Stimulated activated naive B cell treated with anti-CD40 and anti-IgM and Interleukin-4, amounts not matched to agents 10 μg/mL and 1 μg/mL and 100 μg/mL, for 72 hours (primary cell): ENCODE measurements at places on chromosomes 5 and 9.

GRCh38 chr5:172453206-172453985 lies 929 bp downstream of the SH3PXD2B start:
- no peaks in the 10 kb centered on the region for H3K36me3 ChIP-seq
- peaks cover 55% of the 10 kb centered on the region for H3K27me3 ChIP-seq
- H3K27ac ChIP-seq: peak overlapping the region; percentile 20
- H3K4me3 ChIP-seq: peak overlapping the region; percentile 79
- DNase-seq: no peak

DNA sequence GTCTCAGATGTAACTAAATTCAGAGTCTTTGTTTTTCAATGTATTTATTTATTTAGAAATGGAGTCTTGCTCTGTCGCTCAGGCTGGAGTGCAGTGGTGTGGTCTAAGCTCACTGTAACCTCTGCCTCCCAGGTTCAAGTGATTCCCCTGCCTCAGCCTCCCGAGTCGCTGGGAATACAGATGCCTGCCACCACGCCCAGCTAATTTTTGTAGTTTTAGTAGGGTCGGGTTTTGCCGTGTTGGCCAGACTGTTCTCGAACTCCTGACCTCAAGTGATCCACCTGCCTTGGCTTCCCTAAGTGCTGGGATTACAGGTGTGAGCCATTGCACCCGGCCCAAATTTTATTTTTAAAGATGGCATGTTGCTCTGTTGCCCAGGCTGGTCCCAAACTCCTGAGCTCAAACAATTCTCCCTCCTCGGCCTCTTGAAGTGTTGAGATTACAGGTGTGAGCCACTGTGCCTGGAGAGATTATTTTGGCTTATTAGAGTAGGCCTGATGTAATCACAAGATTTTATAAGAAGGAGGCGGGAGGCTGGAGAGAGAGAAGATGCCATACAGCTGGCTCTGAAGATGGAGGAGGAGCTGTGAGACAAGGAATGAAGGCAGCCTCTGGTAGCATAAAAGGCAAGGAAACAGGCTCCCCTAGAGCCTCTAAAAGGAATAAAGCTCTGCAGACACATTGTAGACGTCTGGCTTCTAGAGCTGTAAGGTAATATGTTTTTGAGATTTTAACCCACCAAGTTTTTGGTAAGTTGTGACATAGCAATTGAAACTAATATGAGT lies 12.9 kb upstream of the KLF9 start:
- H3K4me3 ChIP-seq: no peak overlapping the region
- no peak overlapping the region for H3K27ac ChIP-seq
- peaks cover 4% of the 10 kb centered on the region for H3K27me3 ChIP-seq
- DNase-seq: no peak
- H3K36me3 ChIP-seq: no peaks in the 10 kb centered on the region
- H3K4me1 ChIP-seq: peaks cover under 1% of the 10 kb centered on the region

DNA sequence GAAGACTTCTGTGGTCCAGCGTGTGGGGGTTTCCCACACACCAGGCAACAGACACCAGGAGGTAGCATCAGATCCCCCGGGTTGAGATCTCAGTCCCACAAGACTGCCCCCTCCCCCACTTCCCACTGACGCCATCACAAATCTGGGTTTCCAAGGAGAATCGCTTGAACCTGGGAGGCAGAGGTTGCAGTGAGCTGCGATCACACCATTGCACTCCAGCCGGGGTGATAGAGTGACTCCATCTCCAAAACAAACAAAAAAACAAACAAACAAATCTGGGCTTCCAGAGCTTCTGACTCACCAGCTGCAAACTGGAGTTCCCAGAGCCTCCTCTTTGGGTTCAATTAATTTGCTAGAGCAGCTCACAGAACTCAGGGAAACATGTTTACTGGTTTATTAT lies 4.7 kb upstream of the GBGT1 start:
- H3K27me3 ChIP-seq: peaks cover 28% of the 10 kb centered on the region
- peak overlapping the region; percentile 1 for H3K27ac ChIP-seq
- DNase-seq: no peak
- no peak overlapping the region for H3K4me3 ChIP-seq

DNA sequence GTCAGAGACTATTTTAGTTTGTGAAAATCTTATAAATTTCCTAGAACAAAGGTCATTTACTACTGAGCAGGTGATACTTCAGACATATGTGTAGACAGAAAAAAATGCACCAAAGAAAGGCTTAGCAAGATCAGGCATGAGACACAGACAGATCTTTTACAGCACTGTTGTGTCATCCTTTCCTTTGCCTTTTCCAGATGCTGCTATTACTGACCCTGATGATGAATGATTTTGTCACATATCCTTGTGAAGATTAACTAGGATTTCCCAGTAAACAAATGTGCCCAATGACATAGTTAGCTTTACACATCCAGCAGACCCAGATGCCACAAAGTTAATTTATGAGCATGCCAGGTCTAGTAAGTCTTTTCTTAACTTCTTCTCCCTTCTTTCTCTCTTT lies 68.2 kb downstream of the DMRTA1 start:
- no peaks in the 10 kb centered on the region for H3K36me3 ChIP-seq
- H3K27ac ChIP-seq: no peak overlapping the region
- no peaks in the 10 kb centered on the region for H3K27me3 ChIP-seq
- DNase-seq: no peak
- no peaks in the 10 kb centered on the region for H3K4me1 ChIP-seq
- no peak overlapping the region for H3K4me3 ChIP-seq

GRCh38 chr9:9341203-9341602 lies 1271.6 kb downstream of the PTPRD start:
- H3K36me3 ChIP-seq: no peaks in the 10 kb centered on the region
- DNase-seq: no peak
- no peak overlapping the region for H3K27ac ChIP-seq
- no peak overlapping the region for H3K4me3 ChIP-seq

GRCh38 chr5:177189416-177189815 lies 55.8 kb downstream of the NSD1 start:
- H3K4me3 ChIP-seq: no peak overlapping the region
- H3K27me3 ChIP-seq: no peaks in the 10 kb centered on the region
- H3K27ac ChIP-seq: no peak overlapping the region
- H3K36me3 ChIP-seq: peaks cover 21% of the 10 kb centered on the region
- H3K4me1 ChIP-seq: peaks cover 7% of the 10 kb centered on the region
- no peak for DNase-seq

- no peaks in the 10 kb centered on the region for H3K27me3 ChIP-seq
- H3K27ac ChIP-seq: no peak overlapping the region
- DNase-seq: no peak
- no peaks in the 10 kb centered on the region for H3K4me1 ChIP-seq
- no peak overlapping the region for H3K4me3 ChIP-seq
Measured at GRCh38 chr9:115690786-115691496, 462.6 kb upstream of the PAPPA start.

DNA sequence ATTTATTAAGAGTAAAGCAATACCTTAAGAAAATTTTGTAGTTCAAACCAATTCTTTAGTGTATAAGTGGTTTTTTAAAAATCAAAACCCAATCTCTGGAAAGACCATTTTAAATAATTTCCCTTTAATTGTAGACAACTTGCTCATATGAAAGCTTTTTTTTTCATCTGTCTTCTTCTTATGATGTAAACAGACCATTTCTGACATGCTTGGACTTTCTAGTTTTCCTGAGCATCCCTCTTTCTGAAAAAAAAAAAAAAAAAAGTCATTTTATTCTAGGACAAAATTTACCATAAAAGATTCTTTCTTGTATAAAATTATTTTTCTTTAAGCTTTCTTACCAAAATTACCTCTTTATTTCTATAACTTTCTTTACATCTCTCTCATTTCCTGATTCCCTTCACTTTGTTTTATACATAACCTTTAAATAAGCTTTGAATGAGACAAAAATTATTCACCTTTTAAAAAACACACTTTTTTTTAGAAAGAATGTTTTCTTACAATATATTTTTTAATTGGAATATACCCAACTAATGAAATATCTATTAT lies 67.5 kb downstream of the COL15A1 start:
- H3K36me3 ChIP-seq: no peaks in the 10 kb centered on the region
- H3K4me3 ChIP-seq: no peak overlapping the region
- H3K4me1 ChIP-seq: peaks cover 12% of the 10 kb centered on the region
- no peak for DNase-seq

- H3K4me3 ChIP-seq: no peak overlapping the region
- H3K4me1 ChIP-seq: no peaks in the 10 kb centered on the region
- no peaks in the 10 kb centered on the region for H3K27me3 ChIP-seq
Measured at GRCh38 chr9:118252027-118252426, 547.8 kb downstream of the TLR4 start.

- H3K4me1 ChIP-seq: no peaks in the 10 kb centered on the region
- no peaks in the 10 kb centered on the region for H3K36me3 ChIP-seq
Measured at GRCh38 chr5:40356248-40356647, 323.5 kb upstream of the PTGER4 start.

DNA sequence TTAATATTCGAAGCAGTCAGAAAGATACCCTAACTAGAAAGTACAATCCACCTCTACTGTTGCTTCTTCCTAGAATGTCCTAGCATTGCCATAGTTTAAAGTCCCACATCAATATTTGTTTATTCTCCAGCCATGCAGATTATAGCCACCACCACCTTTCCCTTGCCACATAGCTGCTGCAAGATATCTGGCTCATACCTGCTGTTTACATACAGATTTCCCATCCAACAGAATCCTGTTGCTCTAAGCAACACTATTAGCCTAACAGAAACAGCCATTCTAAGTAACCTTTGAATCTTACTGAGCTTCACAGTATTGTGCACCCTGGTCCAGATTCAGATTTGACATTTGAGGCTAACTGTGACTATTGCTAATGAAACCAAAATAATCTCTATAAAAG lies 45.6 kb downstream of the GNAQ start:
- peaks cover 6% of the 10 kb centered on the region for H3K4me1 ChIP-seq
- no peak overlapping the region for H3K27ac ChIP-seq
- H3K4me3 ChIP-seq: no peak overlapping the region
- no peak for DNase-seq
- H3K36me3 ChIP-seq: no peaks in the 10 kb centered on the region

- H3K4me1 ChIP-seq: no peaks in the 10 kb centered on the region
- H3K27ac ChIP-seq: no peak overlapping the region
- no peak for DNase-seq
Measured at GRCh38 chr5:147051193-147051592, 172.6 kb upstream of the PPP2R2B start.

- peaks cover 5% of the 10 kb centered on the region for H3K36me3 ChIP-seq
- H3K27ac ChIP-seq: no peak overlapping the region
- no peaks in the 10 kb centered on the region for H3K4me1 ChIP-seq
- no peak for DNase-seq
- H3K4me3 ChIP-seq: no peak overlapping the region
Measured at GRCh38 chr5:73180566-73180965, 7.6 kb downstream of the TMEM174 start.

DNA sequence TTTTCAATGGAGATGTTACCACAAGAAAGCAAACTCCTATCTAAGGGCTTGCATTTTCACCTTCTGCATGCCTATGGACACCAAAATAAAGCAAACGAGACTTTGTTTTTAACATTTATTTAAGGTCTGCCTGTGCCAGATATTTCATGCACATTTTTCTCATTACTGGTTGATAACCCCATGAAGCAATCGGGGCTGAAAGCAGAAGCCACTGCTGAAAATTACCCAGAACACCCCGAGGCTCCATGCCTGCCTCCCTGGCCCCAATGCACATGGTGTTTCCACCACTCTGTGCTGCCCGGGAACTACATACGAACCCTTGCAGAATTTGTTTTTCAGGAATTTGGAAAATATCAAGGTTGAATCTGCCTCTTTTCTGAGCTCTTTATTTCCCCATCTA lies 240.1 kb downstream of the NR2F1-AS1 start:
- DNase-seq: no peak
- no peaks in the 10 kb centered on the region for H3K36me3 ChIP-seq
- H3K4me1 ChIP-seq: no peaks in the 10 kb centered on the region
- no peak overlapping the region for H3K27ac ChIP-seq
- no peak overlapping the region for H3K4me3 ChIP-seq
- H3K27me3 ChIP-seq: no peaks in the 10 kb centered on the region

- no peaks in the 10 kb centered on the region for H3K36me3 ChIP-seq
- H3K4me3 ChIP-seq: no peak overlapping the region
- no peaks in the 10 kb centered on the region for H3K27me3 ChIP-seq
- H3K4me1 ChIP-seq: no peaks in the 10 kb centered on the region
- no peak overlapping the region for H3K27ac ChIP-seq
Measured at GRCh38 chr9:29866556-29866955, 2293.3 kb upstream of the C9orf72 start.

DNA sequence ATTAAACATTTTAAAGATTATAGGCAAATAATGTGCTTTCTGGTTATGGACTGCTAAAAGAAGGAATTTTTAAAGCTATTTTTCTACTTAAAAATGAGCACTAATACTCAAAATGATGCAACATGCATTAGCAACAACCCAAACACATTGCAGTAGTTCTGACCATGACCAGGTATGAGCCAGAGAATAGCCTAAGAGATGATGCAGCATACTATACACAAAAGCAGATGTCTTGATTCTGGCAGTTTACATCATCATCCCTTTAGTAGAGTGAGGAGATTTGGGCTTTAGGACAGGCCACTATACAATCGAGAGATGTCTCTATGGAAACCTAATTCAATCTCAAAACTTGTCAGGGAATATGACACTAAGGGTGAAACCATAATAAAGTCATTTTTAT lies 307.1 kb downstream of the PRR16 start:
- no peak overlapping the region for H3K4me3 ChIP-seq
- no peak overlapping the region for H3K27ac ChIP-seq
- H3K27me3 ChIP-seq: no peaks in the 10 kb centered on the region
- H3K4me1 ChIP-seq: no peaks in the 10 kb centered on the region

DNA sequence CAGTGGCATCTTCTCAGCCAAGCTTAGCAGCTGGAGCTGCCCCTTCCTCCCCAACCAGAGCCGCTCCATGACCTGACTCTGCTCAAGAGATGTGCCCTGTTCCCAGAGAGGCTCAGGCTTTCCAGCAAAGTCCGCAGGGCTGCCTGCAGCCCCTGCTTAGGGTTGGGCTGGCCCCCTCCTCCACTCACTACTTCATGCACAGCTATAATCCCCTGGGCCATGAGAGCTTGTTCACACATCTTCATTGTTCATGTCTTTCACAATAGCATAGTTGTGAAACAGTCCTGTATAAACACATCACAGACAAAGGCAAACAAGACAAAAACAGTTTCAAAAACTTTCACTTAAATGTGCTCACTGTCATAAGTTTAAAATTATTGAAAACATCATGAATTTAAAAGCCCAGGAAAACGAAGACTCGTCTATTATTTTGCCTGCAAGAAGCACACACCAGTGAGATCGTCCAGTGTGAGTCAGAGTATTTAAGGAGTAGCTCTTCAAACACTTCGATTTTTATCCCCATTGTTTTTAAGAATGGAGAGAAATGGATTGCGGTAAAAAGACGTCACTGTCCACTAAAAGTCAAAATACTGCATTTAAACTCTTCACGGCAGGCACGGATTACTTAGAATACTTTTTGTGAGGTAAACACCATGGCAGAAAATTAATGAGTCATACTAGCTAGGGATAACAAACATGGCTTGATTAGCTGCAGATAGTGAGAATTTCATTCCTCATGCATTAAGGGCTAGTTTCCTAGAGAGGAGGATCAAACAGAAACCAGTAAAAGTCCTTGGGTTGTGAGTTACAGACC lies 40.7 kb upstream of the S1PR3 start:
- peaks cover 67% of the 10 kb centered on the region for H3K27me3 ChIP-seq
- no peak overlapping the region for H3K4me3 ChIP-seq
- no peaks in the 10 kb centered on the region for H3K36me3 ChIP-seq
- H3K27ac ChIP-seq: peak overlapping the region; percentile 11
- DNase-seq: no peak
- H3K4me1 ChIP-seq: peaks cover 7% of the 10 kb centered on the region

- no peaks in the 10 kb centered on the region for H3K4me1 ChIP-seq
- no peaks in the 10 kb centered on the region for H3K36me3 ChIP-seq
- H3K27me3 ChIP-seq: peaks cover 21% of the 10 kb centered on the region
- H3K27ac ChIP-seq: no peak overlapping the region
- DNase-seq: no peak
Measured at GRCh38 chr9:135038331-135038730, 49.1 kb upstream of the OLFM1 start.
